Activated CD4-positive, alpha-beta T cell treated with anti-CD3 and anti-CD28 coated beads for 4 hours (primary cell): ENCODE measurements at places on chromosomes 7 and 10.

- DNase-seq = no peak
Observed at GRCh38 chr7:101633511-101633910, 4.4 kb upstream of the MYL10 start.

DNA sequence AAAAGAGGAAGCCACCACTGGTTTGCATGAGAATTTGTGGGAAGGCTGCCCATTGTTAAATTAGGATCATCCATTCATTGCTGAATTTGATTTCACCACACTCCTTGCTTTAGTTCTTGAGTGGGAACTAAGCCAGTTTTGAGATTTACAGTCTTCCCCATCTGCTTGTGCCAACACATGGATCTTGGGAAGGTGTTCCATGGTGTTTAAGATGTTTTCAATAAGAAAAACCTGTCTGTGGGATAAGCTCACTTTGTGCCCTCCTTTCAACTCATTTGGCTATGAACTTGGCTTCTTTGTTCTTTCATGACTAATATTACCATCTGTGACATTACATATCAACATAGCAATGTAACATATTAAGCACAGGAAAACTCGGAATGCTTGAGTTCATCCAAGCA lies 73.2 kb downstream of the INHBA start:
- no peak for DNase-seq

GRCh38 chr7:69418869-69419670 lies 179.2 kb upstream of the AUTS2 start:
- DNase-seq = no peak

GRCh38 chr10:17455015-17455520 lies 673 bp upstream of the ST8SIA6 start:
- DNase-seq = no peak

DNA sequence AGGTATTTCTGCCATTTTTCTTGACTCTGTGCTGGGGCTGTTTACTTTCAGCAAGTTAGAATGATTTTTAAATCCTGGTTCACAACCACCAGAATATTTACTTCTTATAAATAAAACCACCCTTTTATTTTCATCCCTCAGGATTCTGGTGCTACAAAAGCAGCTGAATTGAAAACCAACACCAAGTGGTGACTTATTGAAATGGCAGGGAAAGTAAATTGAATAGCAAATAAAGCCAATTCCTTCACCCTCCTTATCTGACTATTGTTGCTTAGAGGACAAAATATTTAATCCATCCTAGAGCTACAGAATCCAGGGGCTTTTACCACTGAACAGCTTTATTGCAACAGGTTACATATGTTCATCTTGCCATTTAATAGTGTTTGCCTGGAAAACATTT lies 828.6 kb upstream of the GHITM start:
- DNase-seq = no peak

GRCh38 chr10:77147871-77148270 lies 489.7 kb downstream of the KCNMA1 start:
- no peak for DNase-seq

DNA sequence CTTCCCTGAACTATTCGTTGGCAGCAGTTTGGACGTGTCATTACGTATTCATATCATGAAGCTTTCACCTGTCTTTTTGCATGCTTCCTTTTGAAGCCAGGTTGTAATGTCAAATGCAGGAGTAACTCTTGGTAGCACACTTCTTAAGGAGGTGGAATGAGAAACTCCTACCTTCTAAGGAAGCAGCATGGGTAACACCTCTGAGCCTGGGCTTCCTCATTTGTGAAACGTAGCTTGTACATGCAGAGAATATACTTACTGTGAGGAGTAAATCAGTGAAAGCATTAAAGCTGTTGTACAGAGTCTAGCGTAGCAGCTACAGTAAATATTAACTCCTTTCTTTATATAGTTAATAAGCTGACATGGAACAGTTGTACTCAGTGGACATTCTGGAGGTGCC lies 21.1 kb downstream of the CUL1 start:
- DNase-seq = no peak

DNA sequence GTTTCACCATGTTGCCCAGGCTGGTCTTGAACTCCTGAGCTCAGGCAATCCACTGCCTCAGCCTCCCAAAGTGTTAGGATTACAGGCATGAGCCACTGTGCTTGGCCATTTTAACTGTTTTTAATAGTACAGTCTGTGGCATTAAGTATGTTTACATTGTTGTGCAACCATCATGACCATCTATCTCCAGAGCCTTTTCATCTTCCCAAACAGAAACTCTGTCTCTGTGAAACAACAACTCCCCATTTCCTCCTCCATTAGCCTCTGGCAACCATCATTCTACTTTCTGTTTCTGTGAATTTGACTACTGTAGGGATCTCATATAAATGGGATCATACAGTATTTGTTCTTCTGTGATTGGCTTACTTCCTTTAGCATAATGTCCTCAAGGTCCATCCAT lies 48.3 kb upstream of the SEPHS1 start:
- DNase-seq = no peak

DNA sequence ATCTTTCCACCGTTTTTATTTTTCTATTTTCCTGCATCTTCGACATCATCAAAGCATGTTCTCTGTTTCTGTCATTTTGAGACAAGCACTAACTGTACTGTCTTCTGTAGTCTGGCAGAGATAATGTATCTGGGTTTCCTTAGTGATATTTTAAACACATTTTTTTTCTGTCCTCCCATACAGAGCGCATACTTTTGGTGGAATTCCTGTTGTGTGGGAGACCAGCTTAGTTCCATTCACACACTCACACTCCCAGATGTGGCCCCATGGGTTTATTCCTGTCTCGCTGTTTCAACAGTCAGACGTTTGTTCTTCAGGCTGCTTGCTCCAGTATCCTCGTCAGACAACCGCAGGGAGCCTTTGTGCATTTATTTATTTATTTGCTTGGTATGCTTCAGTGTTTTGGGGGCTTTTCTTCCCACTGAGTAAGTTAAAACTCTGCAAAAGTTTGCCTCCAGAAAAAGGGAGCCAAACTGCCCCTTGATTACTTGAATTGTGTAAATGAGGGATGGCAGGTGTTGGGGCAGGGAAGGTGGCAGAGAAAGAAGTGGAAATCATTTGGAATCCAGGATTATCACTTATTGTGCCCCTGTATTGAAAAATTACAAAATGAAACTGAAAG lies 456.8 kb upstream of the KLF6 start:
- no peak for DNase-seq

DNA sequence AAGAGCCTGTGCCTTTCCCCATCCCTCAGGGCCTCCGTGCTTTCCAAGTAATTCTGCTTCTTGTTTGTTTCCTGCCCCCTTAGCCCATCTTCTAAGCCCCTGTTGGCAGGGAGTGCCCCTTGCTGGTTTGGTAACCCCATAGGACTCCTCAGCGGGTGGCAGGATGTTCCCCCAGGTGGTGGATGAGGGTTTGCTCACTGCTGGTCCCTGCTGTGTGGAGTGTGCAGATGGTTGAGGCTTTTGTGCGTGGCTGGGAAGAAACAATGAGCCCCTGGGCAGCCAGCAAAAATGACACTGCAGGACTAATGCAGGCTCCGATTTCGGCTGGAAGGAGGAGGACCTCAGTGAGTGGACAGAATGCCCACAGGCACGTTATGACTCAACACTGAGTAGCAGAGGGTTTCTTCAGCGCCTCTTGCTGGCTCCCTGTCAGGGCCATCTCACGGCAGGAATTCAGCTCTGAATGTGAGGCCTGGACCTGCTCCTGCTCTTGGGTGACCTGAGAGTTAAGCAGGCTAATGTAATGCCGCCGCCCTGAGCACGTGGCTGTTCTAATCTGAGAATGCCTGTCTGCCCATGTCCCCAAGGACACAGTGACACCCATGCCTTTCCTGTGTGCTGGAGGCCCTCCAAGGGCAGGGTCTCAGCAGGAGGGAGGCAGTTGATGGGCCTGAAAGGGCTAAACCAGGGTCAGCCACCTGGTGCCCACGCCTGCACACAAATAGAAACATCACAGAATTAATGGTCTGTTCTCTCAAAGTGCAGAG lies 16.6 kb downstream of the BAG3 start:
- DNase-seq = no peak

- no peak for DNase-seq
Observed at GRCh38 chr10:86316990-86317389, 49.6 kb downstream of the GRID1 start.
